ENCODE measurements at places on chromosomes 3 and 15.

DNA sequence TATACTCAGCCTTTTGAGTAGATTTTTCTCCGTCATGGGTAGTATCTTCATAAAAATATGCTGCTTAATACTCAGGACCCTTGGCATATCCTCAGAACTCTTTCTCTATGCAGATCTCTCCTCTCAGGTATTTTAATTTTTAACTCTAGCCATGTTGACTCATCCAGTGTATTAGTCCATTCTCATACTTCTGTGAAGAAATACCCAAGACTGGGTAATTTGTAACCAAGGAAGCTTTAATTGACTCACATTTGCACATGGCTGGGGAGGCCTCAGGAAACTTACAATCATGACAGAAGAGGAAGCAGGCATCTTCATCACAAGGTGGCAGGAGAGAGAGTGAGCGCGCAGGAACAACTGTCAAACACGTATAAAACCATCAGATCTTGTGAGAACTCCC lies 129.3 kb upstream of the CD96 start:
- peak; percentile 78 for DNase-seq

GRCh38 chr3:3109407-3110298 lies 521 bp downstream of the IL5RA start:
- peak; percentile 31 for DNase-seq

DNA sequence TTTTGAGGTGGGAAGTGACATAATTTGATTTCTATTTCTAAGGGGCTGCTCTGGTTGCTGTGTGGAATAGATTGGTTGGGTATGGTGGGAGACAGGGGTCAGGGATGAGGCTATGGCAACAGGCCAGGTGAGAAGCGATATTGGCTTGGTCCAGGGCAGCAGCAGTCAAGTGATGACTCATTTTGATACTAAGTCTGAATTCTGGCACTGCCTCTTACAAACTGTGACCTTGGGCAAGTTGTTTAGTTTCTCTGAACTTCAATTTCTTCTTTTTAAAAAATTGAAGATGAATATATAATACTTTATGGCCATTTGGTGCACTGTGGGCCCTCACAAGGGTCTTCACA lies 40.4 kb upstream of the CLSTN2 start:
- DNase-seq, result no peak

GRCh38 chr3:37283011-37283410 lies 108.6 kb upstream of the LRRFIP2 start:
- DNase-seq, result no peak

DNA sequence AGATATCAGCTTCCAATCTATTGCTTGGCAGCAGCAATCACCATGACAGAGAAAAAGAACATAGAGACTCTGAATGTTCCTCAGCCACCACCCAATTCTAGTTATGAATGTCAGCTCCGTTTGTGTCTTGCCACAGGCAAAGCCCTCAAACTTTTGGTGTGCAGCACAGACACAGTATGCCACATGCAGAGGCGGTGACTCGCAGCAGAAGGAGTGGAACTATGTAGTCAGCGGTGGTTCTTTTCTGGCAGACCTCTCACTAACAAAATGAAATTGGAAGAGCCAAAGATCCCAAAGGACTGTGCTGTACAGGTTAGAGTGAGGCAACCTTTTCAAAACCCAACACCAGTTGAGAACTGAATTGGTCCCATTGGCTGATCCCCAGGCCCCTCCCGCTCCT lies 220.9 kb downstream of the SLC9A9 start:
- peak; percentile 6 for DNase-seq

- DNase-seq, result no peak
These were observed at the start of gene CDCP1 for GRCh38 chr3:45145681-45146614. Gene CDCP1, minus strand, starts transcription at chr3:45146378. Its CDS starts 91 bp downstream, at chr3:45146287.

DNA sequence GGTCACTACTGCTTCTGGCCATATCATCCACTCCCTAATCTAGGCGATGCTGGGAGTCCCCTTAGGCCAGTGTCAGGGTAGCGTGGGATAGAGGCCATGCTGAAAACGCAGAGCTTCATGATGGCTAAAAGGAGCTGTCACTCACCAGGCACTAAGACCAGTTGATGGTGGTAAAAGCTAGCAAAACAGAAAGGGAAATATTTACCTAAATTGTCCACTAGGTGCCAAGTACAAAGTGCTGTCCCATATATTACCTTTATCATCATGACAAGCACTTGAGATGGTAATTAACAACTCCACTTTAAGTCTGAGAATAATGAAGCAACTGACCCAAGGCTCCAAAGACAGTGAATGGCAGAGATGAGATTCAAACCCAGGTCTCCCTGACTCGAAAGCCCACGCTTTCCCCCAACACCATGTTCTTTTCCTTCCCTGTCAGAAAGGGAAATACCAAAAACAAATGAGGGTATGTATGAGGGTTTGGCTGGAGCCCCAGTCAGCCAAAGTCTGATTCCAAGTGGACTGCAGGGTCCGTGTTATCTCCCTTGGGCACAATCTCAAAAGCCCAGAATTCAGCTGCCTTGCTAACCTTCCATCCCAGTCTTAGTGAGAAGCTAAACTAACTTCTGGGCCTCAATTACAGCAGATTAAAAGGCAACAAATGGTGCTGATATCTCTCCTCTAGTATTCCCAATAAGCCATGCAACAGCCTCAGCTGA lies 84.7 kb downstream of the RBPMS2 start:
- no peak for DNase-seq

GRCh38 chr3:55436644-55437043 lies 50.5 kb downstream of the WNT5A start:
- no peak for DNase-seq

DNA sequence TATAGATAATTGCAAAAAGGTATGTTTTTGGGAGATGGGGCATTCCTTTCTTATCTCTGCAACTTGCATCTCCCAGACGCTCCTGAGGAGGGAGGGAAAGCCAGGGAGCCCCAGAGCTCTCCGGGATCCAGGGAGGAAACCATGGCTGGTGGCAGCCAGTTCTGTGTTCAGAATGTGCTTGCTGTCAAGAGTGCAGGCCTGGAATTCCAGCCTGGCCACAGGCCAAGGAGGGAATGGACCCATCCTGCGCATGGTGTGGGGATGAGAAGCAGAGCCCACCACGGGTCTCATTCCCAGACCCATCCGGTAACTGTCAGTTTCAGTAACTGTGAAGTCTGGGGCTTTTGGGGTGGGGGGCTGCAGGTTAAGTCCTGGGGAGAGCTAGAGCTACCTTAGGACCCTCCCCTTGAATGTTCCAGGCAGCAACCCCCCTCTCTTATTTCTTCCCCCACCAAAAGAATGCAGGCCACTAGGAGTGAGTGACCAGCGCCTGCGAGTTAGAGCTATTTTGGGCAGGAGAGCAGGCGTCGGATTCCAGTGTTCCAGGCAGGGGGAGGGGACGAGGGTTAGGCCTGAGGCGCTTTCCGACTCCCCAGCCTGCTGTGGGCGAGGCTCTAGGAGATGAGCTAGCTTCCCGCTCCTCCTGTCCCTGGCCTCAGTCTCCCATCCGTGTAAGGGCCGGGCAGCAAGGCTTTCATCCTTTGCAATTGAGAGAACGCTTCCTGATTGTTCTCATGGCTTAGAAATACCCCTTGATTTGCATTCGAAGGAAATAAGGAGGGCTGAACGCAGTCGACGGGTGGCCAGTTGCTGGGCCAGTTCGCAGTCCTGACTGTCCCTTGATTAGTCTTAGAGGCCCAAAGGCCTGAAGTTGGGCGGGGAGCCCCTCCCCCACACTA lies 781 bp upstream of the DAG1 start:
- DNase-seq, result peak; percentile 58

- DNase-seq, result no peak
These were observed 13.4 kb upstream of the MBNL1 start for GRCh38 chr3:152255290-152255689.

- no peak for DNase-seq
These were observed 162.2 kb downstream of the NSMCE3 start for GRCh38 chr15:29107291-29107890.

All from renal cortical epithelial cell (primary cell).